ENCODE measurements at places on chromosomes 12 and 14.

- DNase-seq, result peak; percentile 9
Observed at GRCh38 chr14:22552827-22553076, 36.3 kb downstream of the DAD1 start.

DNA sequence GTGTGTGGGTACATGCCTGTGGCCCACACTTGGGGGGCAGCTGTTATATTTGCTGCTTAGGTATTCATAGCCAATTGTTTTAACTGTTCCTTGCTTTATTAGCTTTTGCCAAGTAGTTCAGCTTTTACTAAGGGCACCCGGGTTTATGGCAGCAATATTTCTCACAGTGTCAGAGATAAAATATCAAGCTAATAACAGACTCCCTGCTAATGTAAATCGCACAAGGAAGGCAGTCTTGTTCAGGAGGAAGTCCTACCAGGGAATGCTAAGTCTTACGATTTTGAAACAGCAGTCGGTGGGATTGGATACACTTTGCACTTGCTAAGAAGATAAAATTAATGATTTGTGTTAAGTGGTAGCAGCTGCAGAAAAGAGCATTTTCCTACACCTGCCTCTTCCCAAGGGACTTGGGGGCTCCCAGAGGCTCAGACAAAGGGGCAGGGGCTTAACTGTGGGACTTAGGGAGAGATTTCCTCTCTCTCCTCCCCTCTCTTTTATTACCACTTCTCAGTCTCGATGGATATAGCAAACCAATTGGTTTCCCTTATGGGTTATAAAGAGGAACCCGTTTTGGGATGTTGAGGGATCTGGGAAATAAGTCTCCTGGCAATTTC is 175.1 kb downstream of the NRXN3 start:
- no peak for DNase-seq

- no peak for DNase-seq
Observed at GRCh38 chr14:39843881-39844280, 411.6 kb upstream of the FBXO33 start.

GRCh38 chr14:52061890-52062289 is 7.0 kb downstream of the NID2 start:
- no peak for DNase-seq

- no peak for DNase-seq
Observed at GRCh38 chr14:76163668-76164363, 12.1 kb downstream of the GPATCH2L start.

GRCh38 chr12:129481921-129482320 is 421.9 kb downstream of the TMEM132D start:
- DNase-seq, result no peak

GRCh38 chr12:93722835-93723567 is 45.8 kb downstream of the CRADD start:
- no peak for DNase-seq

GRCh38 chr14:64706593-64707193 is 2.5 kb downstream of the PLEKHG3 start:
- DNase-seq, result no peak

- no peak for DNase-seq
Observed at GRCh38 chr12:13049816-13050215, 5.6 kb downstream of the FAM234B start.

- no peak for DNase-seq
Observed at GRCh38 chr12:124550123-124551089, 17.0 kb downstream of the NCOR2 start.

DNA sequence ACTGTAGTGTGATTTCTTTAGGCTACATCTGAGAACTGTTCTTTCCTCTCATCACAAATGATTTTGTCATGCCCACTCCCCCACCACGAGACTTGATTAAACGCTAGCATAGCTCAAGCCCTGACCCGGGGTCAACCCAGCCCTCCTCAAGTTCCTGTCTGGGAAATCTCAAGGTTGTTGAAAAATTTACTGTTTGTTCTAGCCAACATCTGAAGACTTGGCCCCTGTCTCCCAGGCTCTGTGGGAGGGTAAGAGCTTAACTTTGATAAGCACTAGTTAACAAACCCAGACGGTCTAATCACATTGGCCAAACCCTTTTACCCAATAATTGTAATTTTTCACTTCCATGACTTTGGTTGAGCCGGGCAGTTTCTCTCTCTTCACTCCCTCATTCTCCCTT is 86.2 kb upstream of the AMIGO2 start:
- no peak for DNase-seq

DNA sequence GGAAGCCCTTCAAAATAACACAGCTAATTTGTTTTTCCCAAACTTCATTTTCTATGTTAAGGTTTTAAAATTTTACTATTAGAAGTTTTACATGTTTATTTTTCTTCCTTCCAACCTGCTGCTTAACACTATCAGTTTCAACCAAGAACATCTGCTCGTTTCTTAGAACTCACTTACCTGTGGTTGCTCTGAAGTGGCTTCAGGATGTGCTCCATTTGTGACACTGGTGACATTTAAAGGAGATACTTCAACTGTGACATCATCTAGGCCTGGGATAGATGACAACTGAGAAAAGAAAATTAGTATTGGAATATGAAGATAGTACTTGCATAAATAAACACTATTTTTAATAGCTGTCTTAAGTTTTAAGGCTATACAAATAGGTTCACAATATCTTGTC is 17.9 kb downstream of the WASHC3 start:
- DNase-seq, result no peak

- DNase-seq, result no peak
Observed at GRCh38 chr14:74954947-74955228, 509 bp downstream of the PGF start.

DNA sequence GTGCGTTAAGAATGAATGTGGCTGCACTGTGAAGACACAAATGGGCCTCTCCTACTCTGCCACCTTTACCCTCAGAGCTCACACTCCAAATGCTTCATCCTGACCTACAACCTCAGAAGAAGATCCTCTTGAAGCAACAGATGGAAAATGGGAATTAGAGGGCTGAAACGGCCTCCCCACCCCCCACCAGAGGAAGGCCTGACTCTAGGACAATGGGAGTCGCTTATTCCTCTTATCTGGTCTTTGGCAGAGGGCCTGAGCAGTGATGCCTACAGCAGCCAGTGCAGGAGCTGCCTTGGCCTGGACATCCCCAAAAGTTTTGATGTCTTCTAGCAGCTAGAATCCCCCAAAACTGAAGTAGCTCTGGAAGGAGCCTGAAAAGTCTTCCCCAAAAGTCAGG is 29.2 kb downstream of the BTBD7 start:
- no peak for DNase-seq

GRCh38 chr12:70005864-70006618 is 181.0 kb downstream of the MYRFL start:
- DNase-seq, result no peak

- no peak for DNase-seq
Observed at GRCh38 chr14:98593361-98593761, 678.6 kb downstream of the BCL11B start.

DNA sequence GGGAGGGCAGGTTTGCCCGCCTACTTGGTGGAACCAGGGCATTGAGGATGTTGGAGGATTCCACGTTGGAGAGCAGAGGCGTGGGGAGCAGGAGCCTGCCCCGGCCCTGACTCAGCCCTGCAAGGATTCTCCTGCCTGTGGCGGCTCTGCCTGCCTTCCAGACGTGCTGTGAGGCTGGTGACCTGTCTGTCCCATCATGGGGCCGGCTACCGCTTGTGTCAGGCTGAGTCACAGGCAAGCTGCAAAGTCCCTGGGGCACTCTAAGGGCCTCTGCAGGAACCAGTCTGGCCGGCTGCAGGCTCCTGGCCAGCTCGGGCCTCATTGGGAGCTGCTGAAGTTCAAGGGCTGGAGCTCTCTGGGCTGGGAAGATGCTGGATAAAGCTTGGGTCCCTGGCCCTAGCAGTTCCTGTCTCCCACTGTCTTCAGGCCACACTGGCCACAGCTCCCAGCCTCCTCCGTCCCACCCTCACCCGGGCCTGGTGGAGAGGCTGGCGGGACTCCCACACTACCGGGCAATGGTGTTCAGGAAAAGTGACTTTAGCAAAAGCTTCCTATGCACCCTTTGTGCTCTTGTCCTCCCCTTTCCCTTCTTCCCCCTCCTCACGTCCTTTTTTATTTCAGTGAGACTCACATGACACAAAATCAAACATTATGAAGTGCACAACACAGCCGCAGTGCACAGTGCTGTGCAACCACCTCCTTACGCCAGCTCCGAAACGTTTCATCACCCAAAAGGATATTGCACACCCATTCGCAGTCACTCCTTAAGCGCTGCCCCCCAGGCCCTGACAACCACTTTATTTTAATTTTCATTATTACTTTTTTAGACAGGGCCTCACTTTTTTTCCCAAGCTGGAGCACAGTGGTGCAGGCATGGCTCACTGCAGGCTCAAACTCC is 22.0 kb upstream of the ULK1 start:
- DNase-seq, result no peak

- no peak for DNase-seq
Observed at GRCh38 chr12:69821032-69821455, 4.0 kb upstream of the MYRFL start.

- no peak for DNase-seq
Observed at GRCh38 chr12:116878567-116879508, 2.4 kb downstream of the HRK start.

DNA sequence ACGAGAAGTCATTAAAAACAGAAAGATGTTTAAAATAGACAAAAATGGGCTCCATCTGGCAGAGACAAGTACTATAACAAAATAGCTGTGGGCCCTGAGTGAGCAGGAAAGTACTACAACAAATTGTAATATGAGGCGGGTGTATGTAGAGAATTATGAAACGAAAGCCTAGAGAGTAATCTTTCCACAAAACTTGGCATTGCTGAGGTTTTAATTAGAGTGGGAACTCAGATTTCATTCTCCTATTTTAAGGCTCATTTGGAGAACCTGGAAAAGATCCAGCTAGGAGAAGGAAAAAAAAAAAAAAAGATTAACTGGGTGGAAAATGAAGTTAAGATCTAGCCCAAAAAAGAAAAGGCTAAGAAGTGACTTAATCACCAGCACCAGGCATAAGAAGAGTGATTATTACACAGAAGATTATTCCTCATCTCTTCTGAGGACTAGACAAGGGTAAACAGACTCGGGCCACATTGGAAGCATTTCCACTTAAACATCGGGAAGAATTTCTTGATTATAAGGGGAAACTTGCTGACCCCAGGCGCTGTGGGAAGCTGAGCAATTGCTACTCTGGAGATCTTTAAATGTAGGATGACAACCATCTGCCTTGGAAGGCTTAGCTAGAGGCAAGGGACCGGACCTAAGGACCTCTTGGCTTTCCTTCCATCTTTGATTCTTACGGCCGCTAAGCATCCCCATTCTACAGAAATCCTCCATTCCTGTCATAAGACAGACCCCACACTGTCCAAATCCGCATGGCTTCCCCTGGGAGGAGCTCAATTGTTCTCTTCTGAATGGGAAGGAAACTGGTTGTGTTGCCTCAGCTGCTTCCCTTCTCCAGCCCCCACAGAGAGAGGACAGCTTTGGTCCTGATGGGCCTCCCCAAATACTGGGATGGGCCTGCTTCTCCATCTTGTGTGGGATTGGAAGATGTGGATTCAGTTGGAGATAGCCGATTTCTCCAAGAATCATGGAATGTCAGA is 40.6 kb downstream of the IGF1 start:
- DNase-seq, result no peak

DNA sequence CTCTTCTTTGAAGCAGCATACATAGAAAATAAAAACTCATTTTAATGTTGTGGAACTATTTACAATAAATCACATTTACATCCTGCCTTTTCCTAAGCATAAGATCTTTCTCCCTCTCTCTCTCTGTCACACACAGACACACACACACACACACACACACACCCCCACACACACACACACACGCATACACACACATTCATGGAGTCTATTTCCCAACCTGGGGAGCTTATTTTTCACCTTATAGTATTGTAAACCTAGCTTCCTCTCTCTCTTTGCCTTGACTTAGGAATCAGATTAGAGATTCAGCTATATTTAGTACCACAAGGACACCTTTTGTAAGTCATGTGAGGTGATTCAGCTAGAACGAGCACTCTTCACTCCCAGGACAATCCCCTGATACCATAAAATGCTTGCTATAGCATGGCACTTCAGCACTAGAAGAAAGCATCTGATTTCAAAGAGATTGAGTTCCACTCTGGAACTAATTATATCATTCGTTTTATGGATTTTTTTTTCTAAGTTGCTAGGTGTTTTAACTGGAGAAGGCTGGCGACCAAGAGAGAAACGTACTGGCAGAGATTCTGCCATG is 23.6 kb downstream of the TMEM30B start:
- no peak for DNase-seq

- peak; percentile 23 for DNase-seq
Observed at GRCh38 chr12:118061873-118062843, 1.2 kb upstream of the WSB2 start.

- DNase-seq, result no peak
Observed at GRCh38 chr14:21248739-21249411, 20.4 kb downstream of the HNRNPC start.

GRCh38 chr14:20302042-20302755 is 3.6 kb downstream of the TTC5 start:
- no peak for DNase-seq

DNA sequence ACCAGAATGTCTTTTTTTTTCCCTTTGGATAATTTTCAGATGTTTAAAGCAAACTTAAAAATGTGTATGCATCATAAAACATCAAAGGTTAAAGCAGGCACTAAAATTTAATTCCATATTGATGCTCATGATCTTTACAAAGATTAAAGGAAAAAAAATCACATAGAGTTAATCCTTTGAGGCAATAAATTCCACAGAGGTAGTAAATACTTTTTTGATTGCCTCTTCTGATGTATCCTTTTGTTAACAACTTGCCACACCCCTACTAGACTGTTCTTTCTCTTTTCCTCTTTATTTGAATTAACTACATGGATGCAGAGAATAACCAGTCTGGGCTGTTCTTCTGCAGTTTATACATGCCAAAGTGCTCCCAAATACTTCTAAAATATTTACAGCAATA is 45.2 kb upstream of the KCNJ8 start:
- no peak for DNase-seq

DNA sequence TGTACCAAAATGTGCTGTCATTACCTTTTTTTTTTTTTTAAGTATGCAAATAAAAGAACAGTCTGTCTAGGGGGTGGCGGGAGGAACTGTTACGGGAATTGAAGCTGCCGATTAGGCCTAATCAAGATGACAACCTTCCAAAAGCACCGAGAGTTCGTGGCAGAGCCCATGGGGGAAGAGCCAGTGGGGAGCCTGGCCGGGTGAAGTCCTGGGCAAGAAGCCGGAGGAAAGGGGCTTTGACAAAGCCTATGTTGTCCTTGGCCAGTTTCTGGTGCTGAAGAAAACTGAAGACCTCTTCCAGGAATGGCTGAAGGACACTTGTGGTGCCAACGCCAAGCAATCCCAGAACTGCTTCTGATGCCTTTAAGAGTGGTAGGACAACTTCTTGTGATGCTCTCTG is 42.6 kb downstream of the ACTN1 start:
- DNase-seq, result no peak

- DNase-seq, result no peak
Observed at GRCh38 chr14:105204931-105205672, 24.0 kb upstream of the NUDT14 start.

GRCh38 chr12:131140069-131140435 is 186.3 kb downstream of the ADGRD1 start:
- DNase-seq, result no peak

GRCh38 chr14:105600939-105601359 is 74.6 kb downstream of the TMEM121 start:
- no peak for DNase-seq

- DNase-seq, result no peak
Observed at GRCh38 chr12:77102691-77103090, 37.3 kb upstream of the E2F7 start.
